ENCODE measurements at places on chromosomes 11 and 22.

- no peak for DNase-seq
Observed at GRCh38 chr11:122803716-122804115, 34.6 kb upstream of the CRTAM start.

GRCh38 chr11:1899686-1900085, 8.0 kb upstream of the PRR33 start:
- no peak for DNase-seq

- no peak for DNase-seq
Observed at GRCh38 chr22:28072066-28072465, 153.0 kb upstream of the PITPNB start.

DNA sequence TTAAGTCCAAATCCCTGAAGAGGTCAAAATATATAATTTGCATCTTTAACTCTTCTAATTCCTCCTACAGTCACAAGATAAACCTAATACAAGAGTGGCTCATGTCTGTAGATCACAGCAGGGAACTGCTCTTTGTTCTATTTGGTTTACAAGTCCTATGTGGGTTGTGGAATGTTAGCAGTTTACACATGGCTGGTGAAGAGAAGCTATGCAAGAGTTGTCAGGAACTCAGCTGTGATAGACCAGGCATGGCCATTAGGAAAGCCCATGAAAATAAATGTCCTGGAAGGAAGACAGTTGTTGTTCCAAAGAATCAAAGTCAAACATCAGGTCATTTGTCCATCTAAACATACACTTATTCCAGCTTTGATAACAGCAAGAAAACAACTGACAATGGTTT, 312.4 kb upstream of the PITPNB start:
- no peak for DNase-seq

GRCh38 chr11:45053736-45054446, 92.5 kb upstream of the PRDM11 start:
- DNase-seq = peak; percentile 26

- no peak for DNase-seq
Observed at GRCh38 chr11:44573333-44573732, 7.9 kb downstream of the CD82 start.

- DNase-seq = no peak
Observed at GRCh38 chr11:91819777-91820176, 404.8 kb upstream of the FAT3 start.

GRCh38 chr11:59760771-59761170, 5.6 kb downstream of the STX3 start:
- DNase-seq = no peak
